ENCODE measurements at places on chromosomes 11 and 22. TPM values are rescaled to one million over a fixed set of nuclear protein-coding genes. Genes with fewer than 3 reads are reported as not detected.

DNA sequence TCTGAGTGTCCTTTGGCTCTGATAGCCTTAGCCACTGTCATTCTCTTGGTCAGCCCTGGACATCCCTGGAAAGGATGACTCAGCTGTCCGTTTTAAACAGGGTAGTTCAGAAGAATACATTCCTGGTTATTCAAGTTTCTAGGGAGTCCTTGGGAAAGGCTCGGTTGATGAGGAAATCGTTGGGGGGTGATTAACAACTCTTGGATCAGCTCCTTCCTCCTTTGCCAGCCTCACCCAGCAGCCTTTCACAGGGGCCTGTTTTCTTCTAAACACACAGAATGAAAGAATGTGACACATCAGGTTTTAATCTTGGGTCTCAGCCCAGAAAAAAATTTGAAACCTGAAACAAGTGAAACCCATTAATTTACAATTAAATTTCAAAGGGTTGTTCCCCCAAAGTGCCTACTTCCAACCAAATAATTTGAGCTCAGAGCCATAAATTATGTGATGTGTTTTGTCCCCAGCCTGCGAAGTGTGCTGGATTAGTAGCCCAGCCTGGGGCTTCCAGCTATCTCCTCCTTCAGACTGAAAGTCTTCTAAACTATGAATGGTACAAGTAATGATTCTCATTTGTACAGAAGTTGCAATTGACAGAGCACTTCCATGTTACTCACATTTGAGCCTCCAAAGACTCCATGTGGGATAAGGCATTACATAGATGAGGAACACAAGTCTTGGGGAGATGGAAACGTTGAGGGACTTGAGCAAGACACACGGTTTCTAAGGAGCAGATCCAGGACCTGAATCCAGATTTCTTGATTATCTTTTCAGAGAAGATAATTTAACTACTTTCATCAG is 19.3 kb upstream of the MRGPRX2 start:
- no peak for DNase-seq

Gene RTN4RL2
- not detected for total RNA-seq

GRCh38 chr11:111986589-111986988 is 38.6 kb upstream of the DLAT start:
- no peak for DNase-seq

Gene SAA4
- total RNA-seq, result not detected

DNA sequence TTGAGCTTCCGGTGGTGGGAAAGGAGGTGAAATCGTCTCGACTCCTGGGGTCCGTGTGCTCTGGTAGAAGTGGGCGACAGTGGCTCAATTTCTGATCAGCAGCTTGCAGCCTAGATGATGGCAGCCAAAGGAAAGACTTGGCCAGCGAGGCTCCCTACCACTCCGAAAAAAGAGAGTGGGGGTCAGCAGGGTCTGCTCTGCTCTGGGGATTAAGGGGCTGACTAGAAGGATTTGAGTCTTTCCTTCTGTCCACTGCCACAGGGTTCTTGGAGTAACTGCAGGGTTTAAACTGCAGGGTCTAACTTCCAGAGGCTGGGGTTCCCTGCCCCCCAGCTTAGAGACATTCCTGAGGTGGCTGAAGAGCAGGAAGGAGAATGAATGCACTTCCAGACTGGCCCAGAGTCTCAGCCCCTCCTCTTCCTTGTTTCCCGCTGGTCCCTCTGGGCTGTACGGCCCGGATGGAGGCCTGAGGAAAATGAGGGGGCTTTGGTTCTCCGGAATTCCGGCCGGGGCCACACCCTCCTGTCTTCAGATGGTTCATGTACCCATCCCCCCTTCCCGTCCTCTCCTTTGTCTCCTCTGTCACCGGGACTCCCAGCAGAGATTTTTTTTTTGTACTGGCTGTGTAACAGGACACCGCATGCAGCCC is 907 bp downstream of the SERPINH1 start:
- DNase-seq, result peak; percentile 18

GRCh38 chr22:43853328-43853931 is 8.9 kb downstream of the SULT4A1 start:
- no peak for DNase-seq

- no peak for DNase-seq
These were observed 8.0 kb upstream of the MRPL23 start for GRCh38 chr11:1939006-1939625.

Gene OR6A2
- total RNA-seq, result not detected

Data from Caki2 (cell line).